MCF 10A (cell line): ENCODE measurements at places on chromosomes 16 and 17. TPM values are rescaled to one million over a fixed set of nuclear protein-coding genes. Genes with fewer than 3 reads are reported as not detected.
A peak's percentile ranks its signal among the peaks of the same experiment; 100 is the strongest.

DNA sequence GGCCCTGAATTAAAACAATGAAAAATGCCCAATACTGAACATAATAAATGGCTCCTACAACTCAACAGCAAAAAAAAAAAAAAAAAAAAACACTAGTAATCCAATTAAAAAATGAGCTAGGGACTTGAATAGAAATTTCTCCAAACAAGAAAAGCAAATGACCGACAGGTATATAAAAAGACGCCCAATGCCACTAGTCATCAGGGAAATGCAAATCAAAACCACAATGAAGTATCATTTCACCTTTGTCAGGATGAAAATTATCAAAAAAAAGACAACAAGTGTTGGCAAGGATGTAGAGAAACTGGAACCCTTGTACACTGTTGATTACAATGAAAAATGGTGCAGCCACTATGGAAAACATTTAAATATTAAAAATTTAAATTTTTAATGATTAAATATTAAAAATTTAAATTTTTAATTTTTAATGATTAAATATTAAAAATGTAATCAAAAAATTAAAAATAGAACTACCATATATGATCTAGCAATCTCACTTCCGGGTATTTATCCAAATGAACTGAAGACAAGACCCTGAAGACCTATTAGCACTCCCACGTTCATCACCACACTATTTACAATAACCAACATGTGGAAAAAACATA, 28.1 kb downstream of the BBS2 start:
- no peak for DNase-seq

- no peak for DNase-seq
These were observed 618 bp downstream of the AANAT start for GRCh38 chr17:76467809-76468633.

DNA sequence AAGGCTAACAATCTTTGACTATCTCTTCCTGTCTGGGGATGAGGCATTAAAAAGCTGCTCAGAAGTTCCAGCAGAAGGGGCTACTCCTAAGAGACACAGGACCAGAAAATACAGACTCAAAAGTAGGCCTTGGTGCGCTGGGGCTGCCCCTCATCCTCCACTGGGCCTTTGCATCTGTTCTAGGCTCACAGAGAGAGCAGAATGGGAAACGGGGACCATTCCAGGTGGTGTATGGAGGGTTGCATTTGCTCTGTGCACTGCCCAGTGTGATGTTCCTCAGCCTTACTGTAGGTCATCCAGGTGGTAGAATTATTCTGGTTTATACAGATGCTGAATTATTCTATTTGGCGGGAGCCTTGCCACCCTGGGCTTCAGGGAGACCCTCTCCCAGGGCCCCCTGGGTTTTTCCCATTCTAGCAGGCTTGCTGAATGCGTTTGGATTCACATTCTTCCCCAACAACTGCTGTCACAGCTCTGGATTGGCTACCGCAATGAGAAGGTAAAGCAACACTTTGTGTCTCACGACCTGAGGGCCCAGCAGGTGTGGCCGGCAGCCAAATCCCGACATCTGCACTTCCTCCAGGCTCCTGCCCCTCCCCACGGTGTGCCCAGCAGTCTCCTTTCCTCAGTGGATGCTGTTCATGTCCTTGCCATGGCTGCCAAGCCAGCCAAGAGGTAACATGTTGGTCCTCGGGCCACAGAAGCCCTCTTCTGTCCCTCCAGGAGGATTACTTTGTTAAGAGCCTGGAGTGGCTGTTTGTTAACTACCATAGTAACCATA, 25.0 kb upstream of the ZNHIT3 start:
- DNase-seq = no peak

DNA sequence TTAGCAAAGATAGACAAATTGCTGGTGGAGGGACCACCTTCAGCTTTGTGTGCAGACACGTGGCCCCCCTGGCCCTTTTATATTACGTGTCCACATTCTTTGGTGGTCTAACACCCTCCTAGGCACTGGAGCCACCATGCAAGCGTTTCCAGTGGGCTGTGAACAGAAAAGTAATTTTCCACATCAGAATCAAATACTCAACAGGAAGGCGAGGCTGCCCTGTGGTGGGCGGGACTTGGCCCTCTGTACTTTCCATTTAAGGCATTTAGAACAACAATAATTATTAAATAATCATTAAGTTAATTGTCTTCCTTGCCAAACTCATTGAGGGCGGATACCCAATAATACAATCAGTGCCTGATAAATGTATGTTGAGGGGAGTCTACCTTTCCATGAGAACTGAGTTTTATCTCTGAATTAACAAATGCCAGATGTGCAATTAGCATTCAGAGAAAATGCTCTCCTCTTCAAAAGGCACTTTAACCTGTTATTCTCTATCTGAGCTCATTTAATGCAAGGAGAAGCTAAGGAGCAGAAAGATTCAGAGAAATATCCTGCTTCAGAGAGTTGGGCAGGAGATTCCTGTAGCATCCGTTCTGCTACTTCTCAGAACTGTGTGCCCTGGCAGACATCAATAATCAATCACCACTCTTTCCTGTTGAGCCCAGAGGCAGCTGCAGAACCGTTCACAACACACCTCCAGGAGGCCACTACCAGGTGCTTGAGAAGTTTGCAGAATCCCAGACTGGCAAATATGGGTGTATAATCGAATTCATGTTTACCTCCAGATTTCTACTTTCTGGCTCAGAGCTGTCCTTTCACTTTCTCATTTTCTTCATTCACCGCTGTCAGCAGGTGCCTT, 109.4 kb downstream of the CMIP start:
- DNase-seq = no peak

- DNase-seq = peak; percentile 61
These were observed 41.7 kb upstream of the JPH3 start for GRCh38 chr16:87560428-87561199.

DNA sequence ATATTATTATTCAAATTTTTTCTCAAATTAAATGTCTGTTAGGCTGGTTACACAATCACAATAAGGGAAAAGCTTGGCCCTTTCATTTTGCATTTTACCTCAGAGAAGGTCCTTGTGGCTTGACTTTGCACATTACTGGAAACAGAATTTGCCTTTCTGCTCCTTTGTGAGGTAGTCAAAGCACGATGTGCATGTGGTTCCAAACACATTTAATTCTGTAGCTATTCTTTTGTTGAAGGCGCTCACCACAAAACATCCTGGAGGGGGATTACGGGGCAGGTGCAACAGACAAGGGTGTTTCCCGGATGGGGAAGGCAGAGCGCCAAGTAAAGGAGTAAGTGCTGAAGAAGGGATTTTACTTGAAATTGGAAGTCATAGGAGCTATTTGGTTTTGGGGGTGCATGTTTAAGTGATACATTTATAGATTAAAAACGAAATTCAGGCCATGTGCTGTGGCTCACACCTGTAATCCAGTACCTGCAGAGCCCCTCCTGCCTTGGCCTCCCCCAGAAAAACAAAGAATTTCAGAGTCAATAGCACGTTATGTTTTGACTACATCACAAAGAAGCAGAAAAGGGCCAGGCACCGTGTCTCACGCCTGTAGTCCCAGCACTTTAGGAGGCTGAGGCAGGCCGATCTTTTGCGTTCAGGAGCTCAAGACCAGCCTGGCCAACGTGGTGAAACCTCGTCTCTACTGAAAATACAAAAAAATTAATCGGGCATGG, 31.2 kb upstream of the TENT4B start:
- DNase-seq = no peak

The KRT20 gene
- total RNA-seq = not detected in 2 replicates

The RPGRIP1L gene
- total RNA-seq = 13.4 and 17.3 TPM in 2 replicates
